ENCODE measurements at places on chromosomes 12 and 14.

DNA sequence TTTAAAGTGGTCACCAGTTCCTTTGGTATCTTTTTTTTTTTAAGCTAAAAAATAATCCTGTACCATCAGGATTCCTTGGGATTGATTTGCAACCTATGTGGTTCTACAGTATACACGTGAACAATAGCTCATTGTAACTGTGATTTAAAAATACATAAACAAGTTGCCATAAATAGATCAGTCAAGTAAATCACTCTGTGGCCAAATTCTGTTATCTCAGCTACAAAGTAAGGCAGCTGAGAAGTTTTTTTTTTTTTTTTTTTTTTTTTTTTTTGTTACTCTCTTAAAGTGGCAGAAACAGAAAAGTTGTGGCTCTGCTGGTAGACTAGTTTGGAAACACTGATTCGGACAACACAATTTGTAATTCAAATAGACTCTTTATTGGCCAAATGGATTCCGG lies 104.5 kb downstream of the PRICKLE1 start:
- DNase-seq = no peak

DNA sequence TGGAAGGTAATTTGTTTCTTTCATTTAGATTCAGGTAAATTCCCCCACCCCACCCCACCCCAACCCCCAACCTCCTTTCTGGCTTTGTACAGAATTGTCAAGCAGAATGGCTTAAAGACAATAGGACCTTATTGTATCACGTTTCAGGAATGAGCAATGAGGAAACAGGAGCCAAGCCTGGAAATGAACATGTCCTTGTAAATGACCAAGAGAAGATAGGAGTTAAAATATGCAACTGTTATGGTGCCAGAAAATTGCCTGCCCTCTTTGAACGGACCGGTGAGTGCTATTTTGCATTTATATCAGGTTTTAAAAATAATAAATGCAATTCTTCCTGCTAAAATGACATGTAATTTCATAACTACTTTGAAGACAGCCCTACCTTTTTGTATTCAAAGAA lies 141.6 kb upstream of the PELI2 start:
- no peak for DNase-seq

DNA sequence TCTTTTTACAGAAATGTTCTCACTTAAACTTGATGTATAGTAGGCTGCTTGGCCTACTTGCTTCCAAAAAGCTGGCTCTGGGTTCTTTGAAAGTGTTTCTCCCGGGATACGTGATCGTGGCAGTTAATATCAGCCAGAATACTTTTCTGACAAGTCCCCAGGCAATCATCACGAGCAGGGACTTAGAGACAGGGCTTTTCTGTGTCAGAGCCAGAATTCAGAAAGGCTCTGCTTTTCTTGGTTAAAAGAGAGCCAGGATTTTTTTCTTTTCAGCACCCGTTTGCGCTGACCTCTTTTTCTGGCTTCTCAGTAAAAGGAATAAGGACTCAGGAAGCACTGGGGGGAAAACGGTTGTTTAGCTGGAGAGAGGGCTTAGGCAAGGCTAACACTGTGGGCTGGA lies 57.8 kb upstream of the ARHGAP5 start:
- no peak for DNase-seq

DNA sequence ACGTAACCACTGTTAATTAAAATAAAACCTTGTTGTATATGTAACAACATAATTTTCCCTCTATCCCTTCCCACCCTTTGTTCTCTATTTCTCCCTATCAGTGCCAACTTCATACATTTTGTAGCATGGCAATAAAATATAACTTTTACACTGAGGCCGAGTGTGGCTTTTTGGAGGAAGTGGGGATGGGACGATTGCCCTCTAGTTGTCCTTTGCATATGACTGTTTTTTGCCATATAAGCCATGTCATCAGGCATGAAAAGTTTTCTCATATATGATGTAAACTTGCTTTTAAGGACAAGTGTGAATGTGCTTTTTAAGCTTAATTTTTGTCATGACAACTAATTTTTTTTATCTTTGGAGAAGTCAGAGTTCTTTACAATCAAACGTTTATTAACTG lies 6.2 kb upstream of the CCT2 start:
- no peak for DNase-seq

- no peak for DNase-seq
Measured at GRCh38 chr12:110762891-110763290, 20.2 kb upstream of the PPP1CC start.

- no peak for DNase-seq
Measured at GRCh38 chr14:22210026-22210425, 379.0 kb downstream of the DAD1 start.

DNA sequence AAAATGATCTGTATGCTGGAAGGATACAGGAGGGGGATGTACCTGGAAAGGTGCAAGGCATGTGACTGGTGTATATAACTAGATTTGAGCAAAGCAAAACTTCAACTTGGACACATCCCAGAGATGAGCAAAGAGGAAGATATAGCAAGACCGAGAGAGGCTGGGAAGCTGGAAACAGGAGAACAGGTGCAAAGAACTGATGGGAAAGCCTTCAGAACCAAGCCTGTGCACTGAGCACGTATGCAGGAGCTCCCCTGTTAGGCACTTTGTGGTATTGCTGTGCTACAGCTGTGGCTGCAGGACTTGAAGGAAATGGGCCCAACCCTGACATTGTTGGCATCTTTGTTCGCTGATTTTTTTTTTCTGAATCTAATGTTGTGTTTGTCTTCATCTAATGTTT lies 120.7 kb upstream of the PWP1 start:
- no peak for DNase-seq

- no peak for DNase-seq
Measured at GRCh38 chr12:11446372-11446771, 51.0 kb upstream of the PRB2 start.

DNA sequence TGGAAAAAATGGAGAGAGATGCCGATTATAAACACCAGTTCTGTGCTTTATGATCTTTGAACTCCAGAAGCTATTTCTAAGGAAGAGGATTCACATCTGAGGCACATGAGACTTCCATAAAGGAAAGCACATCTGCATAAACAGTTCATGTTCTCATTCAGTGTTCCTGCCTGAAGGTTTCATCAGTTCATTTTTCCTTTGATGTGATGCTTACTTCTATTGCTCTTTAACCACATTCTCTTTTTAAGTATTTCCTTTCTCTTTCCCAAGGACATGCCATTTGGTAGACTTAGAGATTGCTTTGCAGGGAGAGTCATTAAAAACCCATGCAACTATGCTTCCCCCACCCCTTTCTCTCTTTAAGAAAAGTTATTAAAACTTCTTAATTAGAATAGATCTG lies 387.0 kb upstream of the FLRT2 start:
- no peak for DNase-seq

DNA sequence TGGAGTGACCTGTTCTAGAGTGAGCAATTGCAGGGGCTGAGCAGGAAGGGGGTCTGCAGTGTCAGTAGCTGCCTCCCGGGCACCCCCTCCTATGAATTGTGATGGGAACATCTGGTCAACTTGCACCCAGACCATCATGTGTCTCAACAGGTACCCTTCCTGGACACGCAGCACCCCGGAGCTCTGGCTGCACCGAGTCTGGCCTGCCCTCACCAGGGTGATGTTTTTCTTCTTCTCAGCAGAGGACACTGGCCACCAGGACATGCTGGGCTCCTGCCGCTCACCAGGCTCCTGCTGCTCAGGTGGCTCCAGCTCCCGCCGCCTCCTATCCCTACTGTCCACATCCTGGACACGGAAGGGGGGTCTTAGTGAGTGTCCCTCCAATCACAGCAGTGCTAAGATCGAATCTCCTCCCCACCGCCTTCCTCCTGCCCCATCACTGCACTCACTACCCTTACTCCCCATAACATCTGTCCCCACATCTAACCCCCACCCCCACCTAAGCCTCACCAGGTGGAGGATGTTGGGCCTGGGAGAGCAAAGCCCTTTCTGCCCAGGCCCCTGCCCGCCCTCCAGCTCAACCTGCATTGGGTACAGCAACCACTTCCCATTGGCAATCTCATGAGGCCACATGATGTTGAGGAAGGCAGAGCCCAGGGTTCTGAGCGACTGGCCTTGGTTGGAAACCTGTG lies 14.9 kb downstream of the ITGA7 start:
- DNase-seq = no peak

DNA sequence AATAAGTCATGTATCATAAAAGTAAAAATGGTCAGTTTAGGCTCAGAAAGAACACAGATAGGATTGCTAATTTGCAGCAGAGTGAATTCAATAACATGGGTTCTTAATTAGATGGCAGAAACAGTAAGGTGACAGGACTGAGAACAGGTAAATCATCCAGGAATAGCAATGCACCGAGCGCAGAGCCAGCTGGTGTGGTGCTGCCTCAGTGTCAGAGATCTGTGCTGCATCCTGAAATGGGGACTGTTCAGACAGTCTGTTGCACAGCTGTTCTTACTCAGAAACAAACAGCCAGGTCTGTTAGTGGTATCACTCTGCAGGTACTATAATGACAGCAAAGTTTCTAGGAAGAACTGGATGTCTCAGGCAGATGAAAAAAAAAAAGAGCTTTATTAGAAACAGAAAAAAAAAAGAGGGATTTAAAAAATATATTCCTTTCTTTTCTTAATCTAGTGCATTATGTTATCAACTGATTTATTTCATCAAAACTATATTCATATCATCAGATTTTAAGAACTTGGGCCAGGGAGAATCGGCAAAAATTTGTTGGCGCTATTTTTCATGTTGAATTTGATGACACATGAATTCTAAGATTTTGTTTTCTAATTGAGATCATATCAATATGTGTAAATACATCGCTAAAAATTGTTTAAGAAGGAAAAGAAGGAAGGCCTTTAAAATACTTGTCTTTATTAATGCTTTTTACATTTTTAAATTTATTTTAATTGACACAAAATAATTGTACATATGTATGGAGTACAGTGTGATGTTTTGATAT lies 501.8 kb downstream of the PRKD1 start:
- DNase-seq = no peak

DNA sequence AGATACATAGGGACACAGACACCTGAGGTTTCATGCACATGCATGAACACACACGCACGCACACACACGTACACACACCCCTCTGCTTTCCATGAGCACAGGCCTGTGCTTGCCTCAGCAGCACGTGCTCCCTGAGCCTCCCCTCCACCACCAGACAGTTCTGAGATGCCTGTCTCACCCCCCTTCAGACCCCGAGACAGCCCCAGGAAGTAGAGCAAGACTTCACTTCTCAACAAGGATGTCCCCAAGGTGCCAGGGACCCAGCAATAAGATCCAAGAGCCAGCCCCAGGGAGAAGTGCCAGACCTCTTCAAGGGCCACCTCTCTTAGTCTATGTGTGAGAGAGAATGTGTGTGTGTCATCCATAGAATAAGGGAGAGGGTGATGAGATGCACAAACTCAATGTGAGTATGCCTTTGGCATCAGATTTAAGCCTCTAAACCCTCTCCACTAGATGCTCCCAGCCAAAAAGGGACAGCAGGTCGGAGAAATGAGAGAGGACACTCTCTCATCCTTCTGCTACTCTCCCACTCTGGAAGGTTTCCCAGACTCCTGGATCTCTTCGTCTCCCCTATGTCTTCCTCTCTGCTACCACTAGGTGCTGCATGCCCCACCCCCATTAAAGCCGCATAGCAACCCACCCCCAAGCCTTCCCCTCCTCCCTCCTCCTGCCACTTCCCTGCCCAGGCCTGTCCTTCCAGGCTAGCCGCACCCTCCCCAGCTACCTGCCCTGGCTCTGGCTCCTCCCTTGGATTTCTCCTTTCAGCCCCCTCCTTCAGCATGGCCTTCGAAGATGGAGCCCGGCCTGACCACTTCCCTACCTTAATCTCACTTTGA lies 7.7 kb downstream of the RARG start:
- DNase-seq = no peak

DNA sequence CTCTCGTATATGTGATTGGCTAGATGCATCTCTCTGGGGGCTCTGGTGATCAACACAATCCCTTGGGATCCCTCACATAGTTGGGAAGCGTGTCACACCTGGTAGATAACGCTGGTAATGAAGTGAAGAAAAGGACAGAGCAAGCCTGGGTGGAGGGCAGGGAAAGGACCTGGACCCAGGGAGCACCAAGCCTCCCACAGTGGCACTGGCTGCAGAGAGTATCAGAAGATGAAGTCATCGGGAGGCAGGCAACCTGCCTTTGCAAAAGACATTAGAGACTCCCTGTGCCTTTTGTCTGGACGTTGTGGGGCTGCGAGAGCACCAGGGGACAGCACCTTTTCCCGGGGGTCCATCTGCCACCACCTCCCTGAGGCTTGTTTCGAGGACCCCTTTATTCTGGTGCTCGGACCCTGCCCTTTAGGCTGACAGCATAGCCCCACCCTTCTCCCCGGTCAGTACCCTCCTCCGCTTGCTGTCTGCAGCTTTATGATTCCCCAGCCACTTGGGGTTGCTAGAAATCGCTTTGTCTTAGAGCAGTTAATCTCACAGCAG lies 116.4 kb downstream of the EML1 start:
- no peak for DNase-seq

DNA sequence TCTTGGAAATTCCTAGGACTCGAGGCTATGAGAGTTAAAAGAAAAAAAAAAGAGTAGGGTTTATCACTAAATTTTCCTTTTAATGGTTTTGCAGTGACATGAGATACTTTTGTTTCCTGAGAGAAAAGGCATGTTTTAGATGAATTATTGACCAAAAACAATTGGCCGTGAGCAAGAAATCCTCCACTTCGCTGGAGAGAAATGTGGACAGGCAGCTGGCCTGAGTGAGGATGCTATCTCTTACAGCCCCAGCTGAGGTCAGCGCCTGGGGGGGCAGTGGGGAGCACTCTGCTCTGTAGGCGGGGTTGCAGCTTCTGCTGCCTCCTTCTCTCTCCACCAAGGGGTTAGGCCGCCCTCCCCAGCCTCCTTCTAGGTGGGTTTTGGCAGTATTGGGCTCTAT lies 54.7 kb downstream of the PRIMA1 start:
- DNase-seq = no peak

DNA sequence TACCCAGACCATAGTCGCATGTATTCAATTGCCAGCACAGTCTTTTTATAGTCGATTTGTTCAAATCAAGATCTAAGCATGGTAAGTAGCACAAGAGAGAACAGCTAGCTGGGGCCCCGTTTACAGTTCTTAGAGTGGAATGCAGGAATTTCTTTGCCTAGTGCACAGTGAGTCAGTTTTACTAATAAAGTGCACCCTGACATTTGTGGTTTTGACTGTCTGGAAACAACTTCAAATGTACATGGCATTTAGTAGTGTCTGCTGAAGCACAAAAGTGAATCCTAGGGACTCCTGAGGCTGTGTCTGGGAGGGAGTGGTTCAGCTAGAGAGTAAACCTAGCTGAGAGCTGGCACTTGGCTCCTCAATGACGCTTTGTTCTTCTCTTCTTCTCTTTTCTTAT lies 64.9 kb downstream of the TMX1 start:
- DNase-seq = no peak

- no peak for DNase-seq
Measured at GRCh38 chr12:100733817-100734593, 60.6 kb upstream of the ANO4 start.

DNA sequence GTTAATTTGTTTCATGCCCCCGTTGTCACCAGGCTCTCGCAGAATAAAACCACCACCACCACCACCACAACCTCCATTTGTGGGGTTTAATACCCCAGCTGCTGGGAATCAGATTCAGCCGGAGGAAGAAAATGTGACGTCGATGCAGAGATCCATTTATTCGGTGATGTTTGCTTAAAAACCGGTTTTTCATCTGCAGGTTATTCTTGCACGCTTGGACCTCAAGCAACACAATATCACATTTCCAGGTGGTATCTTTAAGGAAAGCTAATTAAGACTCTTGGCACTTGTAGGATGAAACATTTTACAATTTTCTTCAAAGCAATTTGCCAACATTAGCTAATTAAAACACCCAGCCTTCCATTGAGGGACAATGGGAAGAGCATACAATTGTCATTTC lies 39.8 kb downstream of the SPRING1 start:
- no peak for DNase-seq

All from stimulated activated CD4-positive, alpha-beta T cell treated with anti-CD3 and anti-CD28 coated beads, Interleukin-15, amount 100 ng/mL, for 1 hour (primary cell).